Stimulated activated CD4-positive, alpha-beta T cell treated with anti-CD3 and anti-CD28 coated beads, Interleukin-4, amount 100 ng/mL, for 1 hour (primary cell): ENCODE measurements at places on chromosomes 5 and 9.

DNA sequence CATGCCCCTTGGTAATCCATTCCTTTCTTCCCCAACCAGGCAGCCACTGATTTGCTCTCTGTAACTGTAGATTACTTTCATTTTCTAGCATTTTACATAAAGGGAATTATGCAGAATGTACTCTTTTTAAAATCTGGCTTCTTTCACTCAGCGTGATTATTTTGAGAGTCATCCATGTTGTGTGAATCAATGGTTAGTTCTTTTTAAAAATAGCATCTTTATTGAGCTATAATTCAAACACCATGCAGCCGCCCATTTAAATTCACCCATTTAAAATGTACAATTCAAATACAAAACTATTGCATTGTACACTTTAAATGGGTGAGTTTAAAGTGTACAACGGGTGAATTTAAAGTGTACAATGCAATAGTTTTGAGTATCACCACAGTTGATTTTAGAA, 2.3 kb upstream of the OR13J1 start:
- DNase-seq = no peak

DNA sequence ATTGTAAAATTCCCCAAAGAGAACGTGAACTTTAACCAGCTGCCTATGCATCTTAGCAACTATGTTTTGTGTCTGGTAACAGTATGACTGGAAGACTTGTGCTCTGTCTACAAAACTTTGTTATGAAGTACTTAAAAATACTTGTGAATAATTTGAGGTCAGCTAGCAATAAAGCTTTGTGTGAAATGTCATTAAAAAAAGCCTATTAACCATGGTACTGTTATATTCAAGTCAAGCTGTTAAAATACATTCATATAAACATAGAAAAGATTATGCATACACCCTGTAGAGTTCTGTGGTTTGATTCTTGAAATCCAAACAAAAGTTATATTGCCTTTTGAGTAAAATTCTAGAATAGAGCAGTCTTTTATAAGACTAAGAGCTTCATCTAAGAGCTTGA, 60.1 kb downstream of the VCAN start:
- DNase-seq = no peak

- DNase-seq = no peak
Observed at GRCh38 chr5:147397616-147398015, 112.3 kb downstream of the DPYSL3 start.

- no peak for DNase-seq
Observed at GRCh38 chr5:158756871-158757270, 342.8 kb downstream of the EBF1 start.

DNA sequence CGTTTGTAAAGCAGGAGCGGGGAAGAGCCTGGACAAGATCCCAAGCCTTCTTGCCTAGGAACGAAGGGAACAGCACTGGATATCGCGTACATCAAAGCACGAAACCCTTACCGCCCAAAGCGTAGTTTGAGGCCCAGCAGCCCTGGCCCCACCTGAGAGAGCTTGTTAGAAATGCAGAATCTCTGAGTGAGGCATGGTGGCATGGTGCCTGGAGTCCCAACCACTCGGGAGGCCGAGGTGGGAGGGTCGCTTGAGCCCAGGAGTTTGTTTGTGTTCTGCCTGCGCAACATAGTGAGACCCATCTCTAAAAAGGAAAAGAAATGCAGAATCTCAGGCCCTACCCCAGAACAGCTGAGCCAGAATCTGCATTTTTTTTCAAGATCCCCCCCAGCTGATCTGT, 90.6 kb downstream of the AMBP start:
- no peak for DNase-seq

- no peak for DNase-seq
Observed at GRCh38 chr5:78162253-78162862, 132.1 kb downstream of the AP3B1 start.

- peak; percentile 87 for DNase-seq
Observed at GRCh38 chr5:142713121-142713706, 27.3 kb upstream of the FGF1 start.

- DNase-seq = no peak
Observed at GRCh38 chr5:9707732-9708462, 77.7 kb upstream of the TAS2R1 start.

- no peak for DNase-seq
Observed at GRCh38 chr5:132209131-132209530, 18.5 kb downstream of the P4HA2 start.

GRCh38 chr5:128304088-128304487, 220.5 kb downstream of the SLC12A2 start:
- no peak for DNase-seq

DNA sequence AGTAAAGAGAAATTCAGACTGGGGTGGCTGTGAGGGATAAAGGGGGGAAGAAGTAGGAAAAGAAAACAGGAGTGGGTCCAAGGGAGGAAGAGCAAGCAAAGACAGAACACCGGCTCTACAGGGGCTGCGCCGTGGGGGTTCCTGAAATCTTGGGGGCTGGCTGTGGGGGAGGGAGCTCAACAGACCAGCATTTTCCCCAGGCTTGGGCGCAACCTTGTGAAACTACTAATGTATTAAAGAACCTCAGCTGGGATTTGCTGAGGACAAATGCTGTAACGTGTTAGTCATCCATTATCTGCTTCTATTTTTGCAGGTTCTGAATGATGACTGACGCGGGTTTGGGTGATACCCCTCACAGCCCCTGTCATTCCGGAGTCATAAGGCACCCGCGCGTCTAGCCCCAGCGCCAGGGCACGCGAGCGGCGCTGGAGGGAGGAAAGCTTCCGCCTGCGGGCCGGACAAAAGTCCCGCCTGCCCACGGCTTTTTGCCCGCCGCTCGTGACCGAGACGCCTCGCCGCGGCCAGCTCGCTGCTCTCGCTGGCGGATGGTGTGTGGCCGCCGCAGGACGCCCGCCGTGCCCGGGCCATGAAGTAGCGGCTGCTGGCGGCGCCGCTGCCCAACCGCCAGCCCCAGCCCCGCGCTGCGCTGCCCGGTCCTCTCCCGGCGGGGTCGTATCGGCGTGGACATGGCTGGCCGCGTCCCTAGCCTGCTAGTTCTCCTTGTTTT, 110.6 kb downstream of the PAM start:
- DNase-seq = peak; percentile 44

DNA sequence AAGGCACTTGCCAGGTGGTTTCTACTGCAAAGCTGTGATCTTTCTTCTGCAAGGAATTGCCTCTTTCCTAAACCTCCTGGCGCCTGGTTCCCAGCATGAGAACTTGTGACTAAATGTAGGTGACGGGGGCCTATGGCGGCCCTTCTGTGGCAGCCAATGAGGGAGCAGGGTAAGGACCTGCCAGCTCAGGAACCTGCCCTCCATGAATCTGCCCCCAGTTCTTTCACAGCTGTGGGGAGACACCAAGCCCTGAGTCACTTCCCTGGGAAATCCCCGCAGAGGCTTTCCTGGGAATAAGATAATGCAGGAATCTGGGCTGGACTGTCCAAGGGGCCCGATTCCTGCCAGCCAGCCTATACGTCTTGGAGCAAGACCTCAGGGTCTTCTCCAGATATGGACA, 56.7 kb upstream of the CTNNA1 start:
- no peak for DNase-seq

GRCh38 chr9:78023003-78023741, 8.4 kb downstream of the GNAQ start:
- no peak for DNase-seq

- no peak for DNase-seq
Observed at GRCh38 chr9:108058135-108058814, 568.7 kb upstream of the KLF4 start.

DNA sequence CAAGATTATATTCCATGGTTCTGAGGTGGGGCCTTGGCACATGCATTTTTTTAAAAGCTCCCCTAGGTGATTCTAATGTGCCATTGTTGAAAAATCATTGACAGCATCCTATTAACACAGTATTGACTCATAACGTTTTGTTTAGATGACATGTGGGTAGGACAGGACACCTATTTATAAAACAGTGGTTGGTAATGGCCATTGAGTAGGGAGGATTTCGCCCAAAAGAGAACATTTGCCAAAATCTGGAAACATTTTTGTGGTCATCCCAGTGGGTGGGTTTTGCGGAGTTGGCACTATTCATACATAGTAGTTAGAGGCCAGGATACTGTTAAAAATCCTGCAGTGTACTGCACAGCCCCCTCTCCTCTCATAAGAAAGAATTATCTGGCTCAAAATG, 6.4 kb upstream of the CHD1 start:
- DNase-seq = no peak

DNA sequence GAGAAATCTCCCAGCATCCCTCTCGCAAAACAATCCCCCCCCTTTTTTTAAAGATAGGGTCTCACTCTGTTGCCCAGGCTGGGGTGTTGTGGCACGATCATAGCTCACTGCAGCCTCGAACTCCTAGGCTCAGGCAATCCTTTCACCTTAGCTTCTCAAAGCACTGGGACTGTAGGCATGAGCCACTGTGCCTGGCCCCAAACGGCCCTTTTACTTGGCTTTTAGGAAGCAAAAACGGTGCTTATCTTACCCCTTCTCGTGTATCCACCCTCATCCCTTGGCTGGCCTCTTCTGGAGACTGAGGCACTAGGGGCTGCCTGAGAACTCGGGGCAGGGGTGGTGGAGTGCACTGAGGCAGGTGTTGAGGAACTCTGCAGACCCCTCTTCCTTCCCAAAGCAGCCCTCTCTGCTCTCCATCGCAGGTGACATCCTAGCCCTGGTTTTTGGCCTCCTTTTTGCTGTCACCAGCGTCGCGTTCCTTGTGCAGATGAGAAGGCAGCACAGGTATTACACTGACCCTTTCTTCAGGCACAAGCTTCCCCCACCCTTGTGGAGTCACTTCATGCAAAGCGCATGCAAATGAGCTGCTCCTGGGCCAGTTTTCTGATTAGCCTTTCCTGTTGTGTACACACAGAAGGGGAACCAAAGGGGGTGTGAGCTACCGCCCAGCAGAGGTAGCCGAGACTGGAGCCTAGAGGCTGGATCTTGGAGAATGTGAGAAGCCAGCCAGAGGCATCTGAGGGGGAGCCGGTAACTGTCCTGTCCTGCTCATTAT, 6.8 kb downstream of the CA9 start:
- no peak for DNase-seq

DNA sequence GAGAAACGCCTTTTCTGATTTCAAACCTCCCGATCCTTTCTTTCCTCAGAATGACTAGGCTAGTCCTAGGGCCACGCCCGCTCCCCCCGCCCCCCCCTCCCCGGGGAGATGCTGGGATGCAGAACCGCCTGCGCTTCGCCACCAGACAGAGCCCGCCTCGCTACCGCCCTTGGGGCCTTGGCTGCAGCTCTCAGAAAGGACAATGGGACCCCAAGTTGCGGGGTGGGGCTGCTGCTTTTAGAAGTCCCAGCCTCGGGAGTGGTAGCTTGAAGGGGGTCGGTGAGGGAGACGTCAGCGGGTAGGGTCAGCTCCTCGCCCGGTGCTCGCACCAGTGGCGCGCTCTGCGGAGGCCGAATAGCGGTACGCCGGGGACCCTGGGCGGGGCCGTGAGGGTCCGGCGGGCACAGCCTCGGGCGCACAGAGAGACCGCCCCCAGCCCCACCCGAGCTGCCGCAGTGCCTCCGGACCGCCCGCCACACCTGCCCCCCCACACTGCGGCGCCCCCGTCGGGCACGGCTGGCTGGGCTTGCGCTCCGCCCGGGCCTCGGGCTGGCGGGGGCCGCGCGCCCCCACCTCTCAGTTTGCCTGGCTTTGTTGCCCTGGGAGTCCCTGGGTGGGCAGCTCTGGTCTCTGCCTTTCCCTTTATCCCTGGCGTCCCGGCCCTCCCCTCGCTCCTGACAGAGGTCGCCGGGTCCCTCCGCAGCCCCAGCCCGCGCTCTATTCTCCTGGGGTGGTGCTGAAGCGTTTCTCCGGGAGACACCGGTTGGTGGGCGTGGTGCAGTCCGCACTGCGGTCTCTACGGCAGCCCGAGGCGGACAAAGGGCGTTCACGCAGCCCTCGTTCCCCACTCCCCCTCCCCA, 1.2 kb downstream of the MAP1B start:
- DNase-seq = no peak

- no peak for DNase-seq
Observed at GRCh38 chr5:92908952-92909601, 671.9 kb downstream of the NR2F1-AS1 start.

GRCh38 chr5:78765116-78765515, 116.5 kb upstream of the LHFPL2 start:
- no peak for DNase-seq

- DNase-seq = no peak
Observed at GRCh38 chr5:54719384-54720283, 202.1 kb downstream of the SNX18 start.

DNA sequence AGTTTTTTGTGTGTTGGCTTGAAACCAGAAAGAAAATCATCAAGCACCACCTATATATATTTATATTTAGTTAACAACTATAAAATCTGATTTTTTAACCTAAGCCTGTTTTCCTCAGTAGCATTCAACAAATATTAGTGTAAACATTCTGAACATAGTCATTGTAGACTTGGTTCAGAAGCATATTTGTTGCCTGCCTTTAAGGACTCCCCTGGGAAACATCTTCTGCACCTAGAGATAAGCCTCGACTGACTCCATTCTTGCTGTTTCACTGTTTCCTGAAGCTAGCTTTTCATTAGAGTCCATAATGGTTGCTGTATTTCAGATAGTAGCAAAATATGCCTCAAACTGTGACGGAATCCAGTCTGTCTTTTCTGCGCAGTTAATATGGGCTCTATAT, 123.5 kb downstream of the TRIO start:
- no peak for DNase-seq
